Right lobe of liver (tissue), 6 donors: ENCODE measurements at places on chromosomes 5 and 9. TPM values are rescaled to one million over a fixed set of nuclear protein-coding genes. Genes with fewer than 3 reads are reported as not detected.

- H3K4me1 ChIP-seq, result no peaks in the 10 kb centered on the region
- no peak overlapping the region for H3K4me3 ChIP-seq
- no peaks in the 10 kb centered on the region for H3K27me3 ChIP-seq
- H3K36me3 ChIP-seq, result peaks cover 4% of the 10 kb centered on the region
Observed at GRCh38 chr5:94024620-94025019, 283.2 kb upstream of the POU5F2 start.

- H3K4me1 ChIP-seq, result no peaks in the 10 kb centered on the region
- no peaks in the 10 kb centered on the region for H3K27me3 ChIP-seq
- no peaks in the 10 kb centered on the region for H3K36me3 ChIP-seq
Observed at GRCh38 chr9:89145097-89145496, 33.5 kb downstream of the SHC3 start.

DNA sequence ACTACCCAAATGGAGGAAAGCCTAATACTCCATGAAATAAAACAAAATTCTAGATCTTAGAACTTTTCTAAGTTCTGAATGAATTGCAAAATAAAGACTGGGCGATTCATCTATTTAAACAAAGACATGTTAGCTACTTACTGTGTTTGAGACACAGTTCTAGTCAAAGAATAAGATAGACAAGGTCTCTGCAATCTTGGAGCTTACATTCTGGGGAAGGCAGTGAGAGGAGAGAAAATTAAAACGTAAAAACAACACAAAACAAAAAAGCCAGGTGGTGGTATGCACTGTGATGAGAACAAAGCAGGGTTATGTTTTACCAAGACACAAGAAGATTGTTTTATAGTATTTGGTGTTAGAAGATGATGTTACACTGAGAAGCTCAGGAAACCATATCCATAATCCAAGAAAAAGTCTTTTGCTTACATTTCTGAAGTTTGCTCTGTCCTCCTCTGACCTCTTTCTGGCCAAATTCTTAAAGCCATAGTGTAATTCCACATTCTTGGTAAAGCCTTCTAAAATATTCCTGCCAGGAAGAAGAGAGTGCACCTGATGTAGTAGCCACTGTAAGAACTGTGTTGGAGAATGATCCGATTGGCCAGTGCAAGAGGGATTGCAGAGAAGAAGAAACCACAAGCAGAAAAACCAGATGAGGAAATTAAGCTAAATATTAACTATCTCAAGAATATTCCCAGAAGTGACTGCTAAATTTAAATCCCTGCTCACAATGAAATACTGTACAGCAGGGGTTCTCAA, 218.4 kb downstream of the PCSK1 start:
- H3K27me3 ChIP-seq, result no peaks in the 10 kb centered on the region
- H3K27ac ChIP-seq, result peak overlapping the region; percentile 81
- DNase-seq, result no peak
- peak overlapping the region; percentile 57 for H3K4me3 ChIP-seq

- H3K4me3 ChIP-seq, result no peak overlapping the region
- no peaks in the 10 kb centered on the region for H3K27me3 ChIP-seq
- peak overlapping the region; percentile 22 for H3K27ac ChIP-seq
- H3K4me1 ChIP-seq, result no peaks in the 10 kb centered on the region
Observed at GRCh38 chr9:136713550-136713949, 1.2 kb downstream of the DIPK1B start.

- DNase-seq, result no peak
- no peak overlapping the region for H3K4me3 ChIP-seq
- no peaks in the 10 kb centered on the region for H3K36me3 ChIP-seq
- no peaks in the 10 kb centered on the region for H3K27me3 ChIP-seq
- H3K4me1 ChIP-seq, result no peaks in the 10 kb centered on the region
- H3K27ac ChIP-seq, result no peak overlapping the region
Observed at GRCh38 chr9:11148189-11148588, 535.4 kb upstream of the PTPRD start.

DNA sequence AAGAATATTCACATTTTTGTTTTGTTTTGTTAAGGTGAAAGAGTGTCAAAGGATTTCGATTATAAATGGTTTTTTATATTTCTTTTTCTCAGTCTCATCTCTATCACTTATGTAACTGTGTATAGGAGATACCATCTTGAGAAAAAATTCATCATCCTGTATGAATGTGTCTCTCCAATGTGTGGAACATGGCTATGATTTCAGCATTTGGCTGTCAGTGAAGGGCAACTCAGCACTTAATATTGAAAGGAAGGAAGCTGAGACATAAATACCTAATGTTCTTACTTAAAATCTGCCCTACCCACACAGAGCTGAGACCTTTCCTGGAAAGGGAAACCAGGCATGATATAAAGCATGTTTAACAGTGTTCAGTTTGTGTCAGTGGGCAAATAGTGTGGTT, 474.2 kb upstream of the RIOK2 start:
- H3K27ac ChIP-seq, result no peak overlapping the region
- H3K27me3 ChIP-seq, result no peaks in the 10 kb centered on the region
- no peaks in the 10 kb centered on the region for H3K4me1 ChIP-seq
- DNase-seq, result no peak
- H3K4me3 ChIP-seq, result no peak overlapping the region
- no peaks in the 10 kb centered on the region for H3K36me3 ChIP-seq

DNA sequence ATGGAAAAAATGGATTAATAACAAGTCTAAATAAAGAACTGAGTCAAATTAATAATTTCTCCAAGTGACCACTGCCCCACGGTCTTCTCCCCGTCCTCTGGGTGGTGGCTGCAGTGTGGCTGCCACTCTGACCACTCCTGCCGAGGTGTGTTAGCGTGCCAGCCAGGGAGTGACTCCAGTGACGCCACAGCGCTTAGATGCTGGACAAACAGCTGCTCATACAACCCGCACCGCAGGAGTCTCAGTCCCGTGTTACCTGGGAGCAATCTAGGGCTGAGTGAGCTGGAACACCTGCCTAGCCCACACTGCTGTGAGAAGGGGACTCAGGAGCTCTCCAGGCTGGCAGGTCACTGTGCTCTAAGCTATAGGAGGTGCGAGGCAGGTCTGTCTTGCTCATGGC, 10.2 kb downstream of the MAPK9 start:
- no peak overlapping the region for H3K4me3 ChIP-seq
- no peak for DNase-seq
- H3K4me1 ChIP-seq, result no peaks in the 10 kb centered on the region

DNA sequence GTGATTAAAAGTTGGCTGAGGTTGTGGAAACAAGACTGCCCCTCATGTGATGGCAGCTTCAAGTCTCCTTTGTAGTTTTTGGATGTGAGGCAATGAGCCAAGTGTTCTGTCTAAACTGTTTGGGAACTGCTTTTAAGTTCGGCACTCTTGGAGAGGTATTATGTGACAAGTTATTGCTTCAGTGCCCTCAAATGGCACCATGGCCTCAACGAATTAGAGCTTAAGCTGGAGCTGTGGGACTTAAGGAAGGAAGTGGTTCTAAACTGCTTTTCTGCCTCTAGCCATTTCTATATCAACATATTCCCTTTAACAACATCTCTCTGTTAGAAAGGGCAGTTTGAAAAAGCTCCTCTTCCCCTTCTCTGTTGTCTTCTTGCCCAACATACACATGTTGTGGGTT, 227.7 kb downstream of the RFK start:
- no peak for DNase-seq
- H3K27ac ChIP-seq, result no peak overlapping the region
- H3K36me3 ChIP-seq, result no peaks in the 10 kb centered on the region
- H3K4me3 ChIP-seq, result no peak overlapping the region
- no peaks in the 10 kb centered on the region for H3K27me3 ChIP-seq

Gene PCDHB3
- 0.31 TPM for total RNA-seq

Gene LMX1B
- not detected for total RNA-seq

DNA sequence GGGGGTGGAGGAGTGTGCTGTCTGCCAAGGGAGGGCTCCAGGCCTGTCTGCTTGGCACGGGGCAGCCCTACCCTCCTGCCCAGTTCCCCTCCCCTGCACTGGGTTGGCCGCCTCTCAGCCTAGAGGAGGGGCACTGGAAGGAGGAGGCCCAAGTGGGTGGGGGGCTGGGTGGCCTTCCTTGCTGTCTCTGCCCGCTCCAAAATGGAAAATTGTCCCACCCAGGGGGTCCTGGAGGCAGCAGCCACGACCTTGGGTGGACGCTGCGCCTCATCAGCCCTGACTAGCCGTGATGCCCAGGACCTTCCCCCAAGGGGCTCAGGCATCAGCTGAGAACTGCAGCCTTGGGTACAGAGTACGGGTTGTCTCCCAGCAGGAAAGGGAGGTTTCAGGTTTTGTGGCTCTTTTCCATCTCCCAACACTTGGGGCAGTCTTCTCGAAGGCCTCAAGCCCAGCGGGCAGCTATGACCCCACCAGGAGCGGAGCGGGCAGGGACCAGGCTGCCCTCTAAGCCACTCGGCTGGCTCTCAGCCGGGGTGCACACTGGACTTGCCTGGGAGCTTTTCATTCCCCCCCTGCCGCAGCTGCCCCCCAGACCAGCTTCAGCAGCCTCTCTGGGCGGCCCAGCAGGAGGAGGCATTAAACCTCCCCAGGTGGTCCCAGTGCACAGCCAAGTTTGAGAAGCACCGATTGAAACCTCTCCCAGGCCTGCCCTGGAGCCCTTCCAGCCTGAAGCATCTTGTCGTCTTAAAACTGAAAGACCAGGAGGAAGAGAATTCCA, 20.6 kb downstream of the NTNG2 start:
- H3K36me3 ChIP-seq, result no peaks in the 10 kb centered on the region
- no peaks in the 10 kb centered on the region for H3K27me3 ChIP-seq
- no peak overlapping the region for H3K27ac ChIP-seq
- H3K4me3 ChIP-seq, result no peak overlapping the region
- no peak for DNase-seq
- H3K4me1 ChIP-seq, result no peaks in the 10 kb centered on the region

- no peak for DNase-seq
- H3K27me3 ChIP-seq, result no peaks in the 10 kb centered on the region
- H3K4me1 ChIP-seq, result peaks cover under 1% of the 10 kb centered on the region
- H3K4me3 ChIP-seq, result no peak overlapping the region
- H3K27ac ChIP-seq, result no peak overlapping the region
- no peaks in the 10 kb centered on the region for H3K36me3 ChIP-seq
Observed at GRCh38 chr5:147854894-147855773, 23.4 kb upstream of the SCGB3A2 start.

DNA sequence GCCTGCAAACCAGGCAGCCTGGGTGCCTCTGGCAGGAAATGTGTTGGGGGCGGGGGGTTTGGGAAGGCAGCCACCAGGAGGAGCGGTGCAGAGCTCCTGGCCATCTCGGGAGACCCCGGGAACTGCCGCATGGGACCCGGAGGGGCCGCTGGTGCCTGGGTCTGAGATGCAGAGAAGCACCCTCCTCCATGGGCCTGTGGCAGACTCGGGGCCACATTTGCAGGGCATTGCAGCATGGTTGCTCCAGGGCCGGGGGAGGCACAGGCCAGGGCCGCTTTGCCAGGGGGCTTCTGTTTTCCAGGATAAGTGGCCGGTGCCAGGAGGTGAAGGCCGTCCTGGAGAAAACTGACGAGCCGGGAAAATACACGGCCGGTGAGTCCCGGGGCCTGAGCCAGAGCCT, 1.7 kb downstream of the LCN1 start:
- DNase-seq, result no peak
- no peaks in the 10 kb centered on the region for H3K4me1 ChIP-seq
- H3K27me3 ChIP-seq, result no peaks in the 10 kb centered on the region
- no peak overlapping the region for H3K4me3 ChIP-seq
- no peak overlapping the region for H3K27ac ChIP-seq
- H3K36me3 ChIP-seq, result no peaks in the 10 kb centered on the region

Gene ZSWIM6
- total RNA-seq, result 7.2 TPM

Gene FLT4
- total RNA-seq, result 15.1 TPM

DNA sequence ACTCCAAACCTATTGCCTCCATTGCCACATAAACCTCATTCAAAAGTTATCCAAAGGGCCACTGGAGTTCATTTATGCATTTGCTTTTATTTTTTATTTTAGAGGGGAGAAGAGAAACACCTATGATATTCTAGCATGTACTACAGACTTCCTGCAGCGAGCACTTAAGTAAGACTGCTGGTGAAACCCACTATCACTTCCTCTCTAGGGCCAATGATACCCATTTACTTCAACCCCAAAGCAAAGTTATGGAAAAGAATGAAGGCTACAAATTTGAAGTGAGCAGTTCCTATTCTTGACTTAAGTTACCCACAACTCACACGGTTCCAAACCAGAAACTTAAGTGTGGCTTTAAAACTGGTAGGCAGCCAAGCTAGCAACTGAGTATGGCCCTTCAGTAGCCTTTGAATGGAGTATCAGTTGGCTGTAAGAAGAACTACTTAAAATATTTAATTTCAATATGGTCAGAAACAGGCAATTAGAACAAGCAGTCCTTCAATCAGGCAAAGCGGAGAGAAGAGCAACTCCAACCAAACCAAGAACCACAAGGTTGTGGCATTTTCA, 94.1 kb downstream of the GPR21 start:
- peaks cover 8% of the 10 kb centered on the region for H3K4me1 ChIP-seq
- no peak overlapping the region for H3K27ac ChIP-seq
- DNase-seq, result no peak
- H3K27me3 ChIP-seq, result no peaks in the 10 kb centered on the region
- no peak overlapping the region for H3K4me3 ChIP-seq

Gene DYNC2I2
- total RNA-seq, result 16.8 TPM

DNA sequence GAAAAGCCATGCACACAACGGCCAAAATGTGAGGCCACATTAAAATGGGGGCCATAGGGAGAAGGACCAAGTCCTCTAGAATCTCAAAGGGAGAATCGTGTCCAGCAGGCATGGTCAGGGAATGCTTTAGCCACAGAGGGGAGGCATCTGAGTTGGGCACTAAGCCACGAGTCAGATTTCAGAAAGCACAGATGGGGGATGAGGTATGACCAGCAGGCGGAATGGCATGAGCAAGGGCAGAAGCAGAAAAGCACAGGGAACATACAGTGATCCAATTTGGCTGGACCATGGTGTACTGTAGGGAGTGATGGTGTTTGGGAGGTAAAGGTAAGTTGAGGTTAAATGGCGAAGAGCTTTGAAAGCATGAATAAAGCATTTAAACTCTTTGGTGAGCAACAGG, 214.6 kb downstream of the TLE1 start:
- no peak overlapping the region for H3K27ac ChIP-seq
- no peaks in the 10 kb centered on the region for H3K4me1 ChIP-seq
- no peak for DNase-seq
- H3K4me3 ChIP-seq, result no peak overlapping the region

DNA sequence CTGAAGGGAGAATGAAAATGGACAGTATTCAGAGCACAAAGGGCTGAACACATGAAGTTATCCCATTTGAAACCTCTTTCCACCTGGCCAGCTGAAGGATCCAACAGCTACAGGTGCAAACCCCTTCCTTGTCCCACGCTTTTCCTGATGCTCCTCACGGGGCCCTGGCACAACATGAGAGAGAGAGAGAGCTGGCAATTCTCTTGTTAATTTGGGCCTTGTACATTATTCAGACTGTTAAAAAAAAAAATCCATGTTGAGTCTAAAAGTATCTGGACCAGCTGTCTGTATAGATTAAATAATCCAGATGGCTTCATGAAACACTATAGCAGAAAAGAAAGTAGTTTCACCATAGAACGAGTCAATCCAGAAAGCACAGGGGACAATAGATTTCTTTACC, 74.1 kb downstream of the HMHB1 start:
- H3K4me1 ChIP-seq, result no peaks in the 10 kb centered on the region
- H3K27me3 ChIP-seq, result no peaks in the 10 kb centered on the region
- H3K36me3 ChIP-seq, result no peaks in the 10 kb centered on the region
- DNase-seq, result no peak
- H3K27ac ChIP-seq, result no peak overlapping the region

Gene IFNB1
- not detected for total RNA-seq
